Activated T-helper 1 cell treated with anti-CD3 and anti-CD28 coated beads, Interleukin-2, amount 50 U/mL, for 16 hours (primary cell): ENCODE measurements at places on chromosomes 16 and 17.

GRCh38 chr16:4117250-4117578, 972 bp upstream of the ADCY9 start:
- no peak for DNase-seq

GRCh38 chr17:81165246-81166032, at the start of gene PVALEF:
Gene PVALEF, plus strand, starts transcription at chr17:81165507. Its CDS starts 15,720 bp downstream, at chr17:81181227.
- DNase-seq = no peak

DNA sequence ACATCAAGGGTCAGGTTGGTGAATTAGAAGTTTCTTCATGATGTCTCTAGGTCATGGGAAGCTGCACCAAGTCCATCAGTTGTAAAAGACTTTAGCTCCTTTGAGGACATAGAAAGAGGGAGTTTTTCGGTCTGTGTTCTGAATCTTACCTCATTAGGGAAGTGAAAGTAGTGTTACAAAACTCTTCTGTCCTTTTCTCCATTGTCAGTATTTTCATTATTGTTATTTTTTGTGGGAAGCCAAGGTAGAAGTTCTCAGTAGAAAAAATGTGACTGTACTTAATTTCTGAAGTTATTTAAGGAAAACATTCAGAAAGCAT, 24.2 kb downstream of the MAP3K3 start:
- DNase-seq = no peak

- DNase-seq = no peak
Measured at GRCh38 chr17:82884341-82884969, 44.6 kb upstream of the ZNF750 start.

GRCh38 chr17:57422574-57423164, 166.3 kb downstream of the MSI2 start:
- no peak for DNase-seq

- no peak for DNase-seq
Measured at GRCh38 chr17:17681744-17682292, 560 bp downstream of the RAI1 start.

GRCh38 chr17:78147315-78147998, 1.3 kb downstream of the C17orf99 start:
- DNase-seq = no peak

DNA sequence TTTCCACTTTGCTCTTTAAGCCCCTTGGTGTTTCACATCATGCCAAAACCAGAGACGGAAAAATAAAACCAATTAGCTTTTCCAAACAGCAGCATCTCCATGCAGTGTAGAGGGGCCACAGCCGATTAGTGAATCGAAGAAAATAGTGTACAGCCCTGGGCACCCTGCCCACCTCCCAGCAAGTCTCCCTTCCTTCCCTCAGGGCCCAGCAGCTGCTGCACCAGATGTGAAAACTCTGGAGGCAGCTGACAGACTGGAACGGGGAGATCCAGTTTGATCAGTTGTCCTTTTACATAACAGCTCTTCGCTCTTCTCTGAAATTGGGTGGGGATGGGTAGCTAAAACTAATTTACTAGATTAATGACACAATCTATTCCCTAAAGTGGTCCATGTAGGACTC, 19.3 kb downstream of the TMEM11 start:
- DNase-seq = no peak

DNA sequence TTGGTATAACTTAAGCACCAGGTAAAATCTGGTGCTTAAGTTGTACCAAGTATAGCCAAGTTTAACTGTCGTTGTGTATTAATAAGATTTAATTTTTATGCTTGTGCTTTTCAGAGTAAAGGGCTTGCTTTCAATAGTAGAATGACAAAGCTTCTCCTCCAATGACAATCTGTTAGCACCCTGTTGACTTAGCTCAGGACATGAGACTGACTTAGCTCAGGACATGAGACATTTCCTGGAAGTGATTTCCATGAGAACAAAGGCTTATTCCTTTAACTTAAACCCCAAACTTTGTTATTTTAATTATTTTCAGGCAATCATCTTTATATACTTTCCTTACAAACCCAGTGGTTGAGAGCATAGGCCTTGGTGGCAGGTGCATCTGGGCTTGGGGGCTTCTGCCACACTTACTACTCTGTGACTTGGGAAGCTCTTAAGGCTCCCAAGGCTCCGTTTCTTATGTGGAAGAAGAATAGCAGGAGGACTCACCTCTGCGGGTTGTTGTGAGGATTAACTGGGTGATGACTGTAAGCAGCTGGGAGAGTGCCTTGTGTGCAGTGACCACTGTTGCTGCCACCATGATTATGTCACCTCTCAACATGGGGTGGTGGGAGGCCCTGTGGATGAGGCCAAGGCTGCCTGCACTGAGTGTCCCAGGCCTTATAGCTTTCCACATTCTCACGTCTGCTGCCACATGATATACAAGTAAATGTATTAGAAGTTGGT, 59.4 kb upstream of the CMIP start:
- no peak for DNase-seq

- DNase-seq = no peak
Measured at GRCh38 chr17:41049110-41049509, 2.0 kb upstream of the KRTAP2-1 start.

- DNase-seq = no peak
Measured at GRCh38 chr16:84175350-84176081, 11.3 kb downstream of the TAF1C start.

GRCh38 chr16:25151996-25152395, 40.5 kb downstream of the LCMT1 start:
- DNase-seq = no peak

GRCh38 chr17:34221411-34221810, 33.7 kb upstream of the CCL2 start:
- DNase-seq = no peak

DNA sequence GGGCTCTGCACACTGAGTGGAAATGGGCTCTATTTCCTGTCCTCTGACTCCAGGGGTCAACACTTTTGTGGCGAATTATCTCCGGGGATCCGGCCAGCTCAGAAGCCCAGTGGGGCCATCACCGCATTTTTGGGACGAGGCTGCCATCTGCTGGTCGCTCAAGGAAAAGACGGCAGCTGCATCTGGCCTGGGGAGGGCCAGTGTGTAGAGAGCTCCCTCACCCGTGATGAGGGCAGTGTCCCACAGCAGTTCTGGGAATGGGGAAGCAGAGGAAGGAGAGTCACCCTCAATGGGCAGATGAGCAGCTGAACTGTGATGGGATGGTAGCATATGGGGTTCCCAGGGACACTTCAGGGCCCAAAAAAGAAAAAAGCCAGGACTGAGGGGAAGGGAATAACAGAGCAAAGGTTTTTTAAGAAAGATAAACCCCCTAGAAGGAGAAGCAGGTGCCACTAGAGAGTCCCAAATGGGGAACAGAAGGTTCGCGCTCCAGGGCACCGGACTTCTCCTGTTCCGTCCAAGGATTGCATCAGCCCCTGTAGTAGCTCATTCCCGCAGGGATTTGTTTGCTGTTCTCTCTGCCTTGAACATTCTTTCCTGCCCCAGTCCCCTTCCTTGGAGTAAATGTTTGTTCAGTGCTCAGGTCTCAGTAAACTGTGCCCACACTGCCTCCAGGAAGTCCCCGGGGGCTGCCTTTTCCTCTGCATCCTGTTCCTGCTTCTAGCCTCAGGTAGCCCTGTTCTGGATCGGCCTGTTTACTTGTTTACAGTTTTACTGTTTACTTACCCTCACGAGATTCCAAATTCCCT, 9.3 kb upstream of the ABCC12 start:
- DNase-seq = peak; percentile 47

DNA sequence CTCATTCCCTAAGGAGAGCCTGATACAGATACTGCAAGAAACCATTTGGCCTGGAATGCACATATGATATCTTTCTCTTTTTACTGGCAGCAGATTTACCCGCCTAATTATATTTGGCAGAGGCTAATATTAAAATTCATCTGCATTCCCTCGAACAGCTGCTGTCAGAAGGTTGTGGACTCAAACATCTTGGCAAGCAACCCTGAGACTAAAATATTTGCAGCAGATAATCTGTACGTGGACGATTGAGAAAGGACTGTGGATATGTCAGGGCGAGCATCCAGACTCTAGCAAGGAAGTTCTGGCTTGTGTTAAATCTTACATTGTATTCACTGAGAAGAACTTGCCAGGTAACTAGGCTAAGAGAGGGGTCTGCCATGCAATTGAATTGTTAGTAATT, 65.2 kb downstream of the SNX20 start:
- no peak for DNase-seq

DNA sequence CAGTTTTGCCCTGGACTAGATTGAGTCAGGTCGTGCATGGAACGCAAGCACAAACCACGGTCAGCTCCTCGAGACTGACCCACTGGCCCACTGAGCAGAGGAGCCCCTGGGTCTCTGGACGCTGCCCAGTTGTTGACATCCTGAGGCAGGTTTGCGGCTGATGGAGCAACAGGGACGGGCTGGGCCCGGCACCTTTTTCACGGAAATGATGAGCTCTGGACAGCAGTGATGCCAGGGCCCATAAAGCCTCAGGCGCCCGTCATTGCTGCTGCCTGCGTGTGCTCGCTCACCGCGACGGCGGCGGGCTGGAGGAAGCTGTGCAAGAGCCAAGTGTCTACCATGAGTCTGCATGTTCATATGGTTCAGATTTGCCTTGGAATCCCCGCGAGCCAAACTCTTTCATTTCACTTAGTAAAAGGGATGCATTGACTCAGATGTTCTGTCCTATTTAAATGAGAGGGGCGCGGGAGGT, 30.8 kb upstream of the CRISPLD2 start:
- no peak for DNase-seq

DNA sequence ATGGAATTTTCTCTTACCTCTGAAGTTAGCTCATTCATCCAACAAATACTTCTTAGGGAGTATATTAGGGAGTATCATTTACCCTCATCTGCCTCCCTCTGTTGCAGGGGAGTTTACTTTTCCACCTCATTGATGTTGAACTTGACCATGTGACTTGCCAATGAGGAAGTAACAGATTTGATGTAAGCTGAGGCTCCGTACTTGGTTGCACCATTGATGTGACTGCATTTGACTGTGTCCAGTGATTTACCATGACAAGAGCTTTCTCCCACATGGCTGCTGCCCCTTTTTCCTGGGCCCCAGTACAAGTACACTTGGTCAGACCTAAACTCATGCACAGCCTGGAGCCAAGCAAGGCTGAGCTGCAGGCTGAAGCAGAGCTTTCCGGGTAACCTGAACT, 81.6 kb upstream of the HS3ST2 start:
- DNase-seq = no peak

- no peak for DNase-seq
Measured at GRCh38 chr17:16354585-16354984, 1.3 kb upstream of the CENPV start.

- no peak for DNase-seq
Measured at GRCh38 chr17:7207120-7208001, 12.3 kb downstream of the DLG4 start.

- DNase-seq = no peak
Measured at GRCh38 chr16:72952811-72953271, 95.1 kb downstream of the ZFHX3 start.

- no peak for DNase-seq
Measured at GRCh38 chr17:28547096-28547622, 5.3 kb downstream of the UNC119 start.
